ENCODE measurements at places on chromosomes 16 and 17.

DNA sequence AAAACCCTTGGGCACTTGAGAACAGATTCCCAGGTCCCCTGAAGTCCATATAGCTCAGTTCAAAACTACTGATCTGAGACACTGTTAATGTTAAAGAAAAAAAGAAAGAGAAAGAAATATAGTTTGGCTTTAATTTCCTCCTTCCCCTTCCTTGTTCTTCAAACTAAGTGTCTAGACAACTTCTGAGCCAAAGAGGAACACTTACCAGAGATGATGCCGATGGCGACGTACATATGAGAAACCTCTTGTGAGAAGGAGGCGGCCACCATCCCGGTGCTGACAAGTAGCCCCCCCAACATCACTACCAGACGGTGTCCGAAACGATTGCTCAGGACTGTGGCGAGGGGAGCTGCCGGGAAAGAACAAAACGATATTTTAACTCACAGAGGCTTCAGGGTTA is 17.2 kb downstream of the SLC16A6 start:
- DNase-seq: no peak

DNA sequence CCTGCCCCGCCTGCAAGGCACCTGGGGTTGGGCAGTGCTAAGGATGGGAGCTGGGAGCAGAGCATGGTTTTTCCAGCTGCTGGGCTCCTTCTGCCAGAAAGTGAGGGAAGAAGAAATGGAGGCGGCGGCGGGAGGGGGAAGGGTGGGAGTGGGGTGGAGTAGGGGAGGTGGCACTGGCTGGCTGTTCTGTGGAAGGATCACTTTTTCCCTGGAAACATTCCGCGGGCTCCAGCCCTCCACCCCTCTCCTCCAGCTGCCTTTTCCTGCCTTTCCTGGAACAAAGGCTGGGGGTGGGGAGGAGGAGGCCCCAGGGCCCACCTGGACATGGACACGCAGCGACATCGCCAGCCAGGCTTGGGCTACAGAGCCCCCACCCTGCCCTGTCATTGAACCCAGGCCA is 41.1 kb downstream of the CFAP20 start:
- DNase-seq: no peak

GRCh38 chr17:48126532-48126850 is 18.9 kb downstream of the SNX11 start:
- no peak for DNase-seq

DNA sequence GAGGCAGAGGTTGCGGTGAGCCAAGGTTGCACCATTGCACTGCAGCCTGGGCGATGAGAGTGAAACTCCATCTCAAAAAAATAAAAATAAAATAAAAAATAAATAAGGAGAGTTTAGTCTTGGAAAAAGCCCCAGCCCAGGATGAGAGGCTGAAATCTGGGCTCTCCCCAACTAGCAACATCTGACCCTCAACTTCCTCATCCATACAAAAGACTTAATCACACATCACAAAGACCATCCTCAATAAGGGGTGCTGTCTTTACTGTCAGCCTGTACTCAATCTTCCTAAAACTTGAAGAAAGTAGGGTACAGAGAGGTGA is 11.4 kb upstream of the SLC4A1 start:
- no peak for DNase-seq

DNA sequence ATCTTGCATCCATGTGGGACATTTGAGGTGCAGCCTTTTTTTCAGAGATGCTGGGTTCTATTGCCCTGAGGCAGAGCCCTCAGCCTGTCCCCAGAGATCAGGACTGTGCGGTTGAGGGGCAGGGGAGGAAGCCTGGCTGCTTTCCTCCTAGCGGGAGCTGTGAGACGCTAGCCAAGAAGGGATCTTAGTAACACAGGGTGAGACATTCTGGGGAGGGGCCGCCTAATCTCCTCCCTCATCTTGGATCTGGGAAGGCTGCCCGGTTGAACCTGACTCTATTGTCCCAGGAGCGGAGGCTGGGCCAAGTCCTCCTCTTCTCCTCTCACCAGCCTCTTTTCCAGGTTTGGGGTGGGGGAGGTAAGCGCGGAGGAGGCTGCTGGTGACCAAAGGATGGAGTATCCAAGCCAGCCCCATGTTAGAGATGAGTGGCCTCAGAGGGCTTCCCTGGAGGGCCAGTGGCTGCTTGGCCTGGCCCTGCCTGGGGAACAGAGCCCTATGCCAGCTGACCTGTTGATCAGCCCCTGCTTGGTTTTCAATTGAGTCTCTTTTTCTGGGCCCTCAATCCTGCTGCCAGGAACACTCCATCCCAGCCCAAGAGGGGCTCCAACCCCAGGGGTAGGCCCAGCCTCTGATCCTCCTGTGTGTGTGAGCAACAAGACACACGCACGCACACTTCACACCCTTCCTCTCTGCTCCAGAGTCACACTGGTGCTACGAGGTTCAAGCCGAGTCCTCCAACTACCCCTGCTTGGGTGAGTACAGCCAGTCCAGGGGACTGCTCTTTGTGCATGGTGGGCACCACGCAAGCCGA is 5.0 kb downstream of the CA4 start:
- no peak for DNase-seq

DNA sequence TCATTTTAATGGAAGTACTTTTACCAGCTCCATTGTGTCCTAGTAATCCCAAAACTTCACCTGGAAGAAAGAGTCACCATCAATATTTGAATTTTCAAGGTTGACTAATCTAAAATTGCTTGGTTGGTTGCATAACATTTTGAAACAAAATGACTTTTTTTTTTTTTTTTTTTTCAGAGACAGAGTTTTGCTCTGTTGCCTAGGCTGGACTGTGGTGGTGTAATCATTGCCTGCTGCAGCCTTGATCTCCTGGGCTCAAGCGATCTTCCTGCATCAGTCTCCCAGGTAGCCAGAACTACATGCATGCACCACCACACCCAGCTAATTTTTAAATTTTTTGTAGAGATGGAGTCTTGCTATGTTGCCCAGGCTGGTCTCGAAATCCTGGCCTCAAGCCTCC is 12.6 kb upstream of the ABCA6 start:
- no peak for DNase-seq

DNA sequence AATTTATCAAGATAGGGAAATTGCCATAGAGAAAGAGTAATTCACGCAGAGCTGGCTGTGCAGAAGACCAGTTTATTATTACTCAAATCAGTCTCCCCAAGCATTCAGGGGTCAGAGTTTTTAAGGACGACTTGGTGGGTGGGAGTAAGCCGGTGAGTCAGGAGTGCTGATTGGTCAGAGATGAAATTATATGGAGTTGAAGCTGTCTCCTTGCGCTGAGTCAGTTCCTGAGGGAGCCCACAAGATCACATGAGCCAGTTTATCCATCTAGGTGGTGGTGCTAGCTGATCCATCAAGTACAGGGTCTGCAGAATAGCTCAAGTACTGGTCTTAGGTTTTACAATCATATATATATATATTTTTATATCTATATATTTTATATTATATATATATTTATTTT is 6.0 kb upstream of the AQP8 start:
- DNase-seq: no peak

DNA sequence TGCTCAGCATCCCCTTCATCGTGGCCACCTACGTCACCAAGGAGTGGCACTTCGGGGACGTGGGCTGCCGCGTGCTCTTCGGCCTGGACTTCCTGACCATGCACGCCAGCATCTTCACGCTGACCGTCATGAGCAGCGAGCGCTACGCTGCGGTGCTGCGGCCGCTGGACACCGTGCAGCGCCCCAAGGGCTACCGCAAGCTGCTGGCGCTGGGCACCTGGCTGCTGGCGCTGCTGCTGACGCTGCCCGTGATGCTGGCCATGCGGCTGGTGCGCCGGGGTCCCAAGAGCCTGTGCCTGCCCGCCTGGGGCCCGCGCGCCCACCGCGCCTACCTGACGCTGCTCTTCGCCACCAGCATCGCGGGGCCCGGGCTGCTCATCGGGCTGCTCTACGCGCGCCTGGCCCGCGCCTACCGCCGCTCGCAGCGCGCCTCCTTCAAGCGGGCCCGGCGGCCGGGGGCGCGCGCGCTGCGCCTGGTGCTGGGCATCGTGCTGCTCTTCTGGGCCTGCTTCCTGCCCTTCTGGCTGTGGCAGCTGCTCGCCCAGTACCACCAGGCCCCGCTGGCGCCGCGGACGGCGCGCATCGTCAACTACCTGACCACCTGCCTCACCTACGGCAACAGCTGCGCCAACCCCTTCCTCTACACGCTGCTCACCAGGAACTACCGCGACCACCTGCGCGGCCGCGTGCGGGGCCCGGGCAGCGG is 3.2 kb downstream of the UTS2R start:
- DNase-seq: no peak

- peak; percentile 12 for DNase-seq
Measured at GRCh38 chr17:65228734-65229620, 91.8 kb downstream of the RGS9 start.

DNA sequence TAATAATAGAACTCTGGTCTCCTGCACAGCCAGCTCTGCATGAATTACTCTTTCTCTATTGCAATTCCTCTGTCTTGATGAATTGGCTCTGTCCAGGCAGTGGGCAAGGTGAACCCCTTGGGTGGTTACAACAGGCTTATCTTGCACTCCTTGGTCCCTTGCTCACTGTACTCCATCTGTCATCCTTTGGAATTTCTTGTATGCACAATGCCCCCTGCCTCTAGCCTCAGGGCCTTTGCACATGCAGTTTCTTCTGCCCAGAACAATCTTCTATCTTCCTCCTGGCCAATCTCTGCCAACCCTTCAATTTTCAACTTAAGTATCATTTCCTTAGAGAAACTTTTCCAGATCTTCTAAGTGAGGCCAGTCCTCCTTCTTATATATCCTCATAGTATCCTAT is 114.7 kb upstream of the NLRP1 start:
- DNase-seq: no peak

GRCh38 chr16:46688101-46688653 is 801 bp downstream of the VPS35 start:
- no peak for DNase-seq

DNA sequence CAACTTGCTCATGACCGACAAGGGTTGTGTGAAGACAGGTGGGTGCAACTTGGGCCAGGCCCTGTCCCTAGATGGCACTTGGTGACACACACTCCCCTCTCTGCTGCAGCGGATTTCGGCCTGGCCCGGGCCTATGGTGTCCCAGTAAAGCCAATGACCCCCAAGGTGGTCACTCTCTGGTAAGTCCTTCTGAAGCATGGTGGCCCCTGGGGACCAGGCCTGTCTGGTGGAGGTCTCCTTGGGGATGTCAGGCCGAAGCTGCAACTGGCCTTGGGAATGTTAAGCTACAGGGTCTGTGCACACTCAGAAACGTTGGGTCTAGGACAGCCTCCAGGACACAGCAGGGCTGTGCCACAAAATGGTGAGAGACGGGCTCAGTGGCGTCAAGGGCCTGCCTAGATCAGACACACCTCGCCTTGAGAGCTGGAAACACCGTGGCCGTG is 6.8 kb downstream of the CDK10 start:
- no peak for DNase-seq

- DNase-seq: no peak
Measured at GRCh38 chr17:52106072-52106471, 52.4 kb downstream of the CA10 start.

DNA sequence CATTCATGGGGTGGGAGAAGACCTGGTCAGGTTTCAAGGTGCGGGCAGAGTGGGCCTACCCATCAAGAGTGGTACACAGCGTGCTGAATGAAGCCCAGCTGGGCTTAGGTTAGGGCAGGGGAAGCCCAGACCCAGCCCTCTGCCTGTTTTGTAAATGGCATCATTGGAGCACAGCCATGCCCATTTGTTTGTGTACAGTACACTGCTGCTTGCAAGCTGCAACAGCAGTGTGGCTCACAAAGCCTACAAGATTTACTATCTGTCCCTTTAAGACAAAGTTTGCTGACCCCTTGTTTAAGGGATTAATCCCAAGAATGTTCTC is 230.1 kb upstream of the TNRC6C start:
- no peak for DNase-seq

- DNase-seq: no peak
Measured at GRCh38 chr17:81066072-81066471, 31.1 kb downstream of the BAIAP2 start.

- DNase-seq: no peak
Measured at GRCh38 chr17:41939693-41940090, 9.3 kb downstream of the ODAD4 start.

DNA sequence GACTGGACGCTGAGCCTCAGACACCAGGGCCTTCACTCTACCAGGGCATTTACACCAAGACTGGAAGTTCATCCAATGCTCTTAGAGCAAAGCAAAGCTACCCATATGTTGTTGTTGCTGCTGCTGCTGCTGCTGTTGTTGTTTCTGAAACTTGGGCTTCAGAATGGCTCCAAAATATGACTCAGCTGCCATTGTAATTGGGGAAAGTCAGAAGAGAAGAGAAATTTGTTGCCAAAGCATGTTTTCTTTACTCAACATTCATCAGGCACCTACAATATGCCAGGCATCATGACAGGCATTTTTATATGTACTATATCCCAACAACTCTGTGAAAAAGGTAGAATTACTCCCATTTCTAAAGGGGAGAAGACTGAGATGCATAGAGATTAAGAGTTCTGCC is 11.9 kb downstream of the KRT32 start:
- no peak for DNase-seq

DNA sequence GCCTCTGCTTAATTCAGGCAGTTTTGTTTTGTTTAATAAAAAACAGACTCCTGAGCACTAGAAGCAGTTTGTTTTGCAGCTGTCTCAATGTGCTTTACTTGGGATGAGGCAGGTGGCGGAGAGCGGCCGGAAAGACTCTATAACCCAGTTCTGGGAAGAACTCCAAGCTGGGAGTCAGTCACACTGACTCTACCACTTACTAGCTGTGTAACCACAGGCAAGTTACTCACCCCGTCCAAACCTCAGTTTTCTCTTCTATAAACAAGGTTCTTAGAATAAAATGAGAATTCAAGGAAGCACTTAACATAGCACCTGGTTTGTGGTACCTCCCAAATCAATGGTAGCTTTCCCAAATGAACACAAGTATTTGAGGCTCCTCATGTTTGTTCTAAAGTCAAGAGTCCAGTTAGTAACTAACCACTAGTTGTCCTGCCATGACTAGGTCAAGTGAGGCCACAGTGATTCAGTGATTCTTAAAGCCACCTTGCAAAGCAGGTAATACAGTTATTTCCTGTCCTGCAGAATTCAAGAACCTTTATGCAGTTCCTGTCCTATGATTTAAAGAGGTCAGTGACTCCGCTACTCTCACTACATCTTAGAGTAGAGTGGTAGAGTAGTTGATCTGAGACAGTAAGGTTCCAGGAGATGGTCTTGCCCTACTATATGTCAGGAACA is 2.7 kb downstream of the TXNDC17 start:
- DNase-seq: no peak

- no peak for DNase-seq
Measured at GRCh38 chr17:51512220-51512907, 252.0 kb downstream of the UTP18 start.

DNA sequence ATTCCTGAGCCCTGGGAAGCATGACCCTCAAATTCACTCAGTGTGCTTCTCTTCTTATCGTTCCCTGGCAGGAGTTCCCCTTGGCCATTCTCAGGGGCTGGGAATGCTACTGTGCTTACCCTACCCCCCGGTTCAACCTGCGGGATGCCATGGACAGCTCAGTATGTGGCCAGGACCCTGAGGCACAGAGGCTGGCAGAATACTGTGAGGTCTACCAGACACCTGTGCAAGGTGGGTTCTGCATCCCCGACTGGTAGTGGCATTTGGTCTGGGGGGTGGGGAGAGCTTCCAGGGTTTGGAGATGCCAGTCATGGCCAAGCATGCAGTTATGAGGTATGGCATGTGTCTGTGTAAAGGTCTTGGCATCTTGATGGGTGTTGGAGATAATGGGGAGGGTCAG is 39.4 kb downstream of the WSCD1 start:
- DNase-seq: no peak
